ENCODE measurements at places on chromosomes 2 and 18.

DNA sequence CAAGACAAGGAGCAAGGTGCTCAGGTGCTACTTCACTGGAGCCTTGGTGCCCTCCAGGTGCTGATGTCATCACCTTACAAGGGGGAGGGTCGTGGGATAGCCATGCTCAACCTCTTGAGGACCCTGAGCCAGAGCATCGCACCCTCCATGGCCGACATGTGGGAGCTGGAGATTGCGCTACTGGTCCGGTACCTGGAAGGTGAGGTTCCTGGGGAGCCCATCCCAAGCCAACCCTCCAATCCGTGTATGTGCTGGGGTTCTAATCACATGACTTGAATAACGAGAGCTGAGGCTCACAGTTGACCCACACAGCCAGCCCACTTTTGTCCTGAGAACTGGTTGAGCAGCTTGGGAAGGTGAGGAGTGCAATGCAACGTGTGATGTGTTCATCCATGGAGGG, 25.9 kb downstream of the MROH2A start:
- DNase-seq = no peak

GRCh38 chr2:191451116-191451515, 205.9 kb downstream of the MYO1B start:
- no peak for DNase-seq

- DNase-seq = no peak
Observed at GRCh38 chr2:169050476-169051240, 18.7 kb upstream of the DHRS9 start.

GRCh38 chr2:165635532-165635931, 158.5 kb downstream of the GALNT3 start:
- DNase-seq = no peak

GRCh38 chr2:194559964-194560363, 1097.1 kb upstream of the SLC39A10 start:
- no peak for DNase-seq

Data from stimulated activated CD4-positive, alpha-beta T cell treated with anti-CD3 and anti-CD28 coated beads, TNF-alpha, amount 100 ng/mL, for 4 hours (primary cell).